ENCODE measurements at places on chromosomes 2 and 18. TPM values are rescaled to one million over a fixed set of nuclear protein-coding genes. Genes with fewer than 3 reads are reported as not detected.

SOX11 gene
- not detected for total RNA-seq

GRCh38 chr2:210844016-210844415, 287.6 kb downstream of the CPS1 start:
- H3K4me3 ChIP-seq = no peak overlapping the region
- no peak for DNase-seq
- no peaks in the 10 kb centered on the region for H3K27me3 ChIP-seq
- no peaks in the 10 kb centered on the region for H3K36me3 ChIP-seq
- no peaks in the 10 kb centered on the region for H3K4me1 ChIP-seq

- DNase-seq = no peak
- no peaks in the 10 kb centered on the region for H3K36me3 ChIP-seq
- H3K4me3 ChIP-seq = no peak overlapping the region
- H3K4me1 ChIP-seq = no peaks in the 10 kb centered on the region
- no peaks in the 10 kb centered on the region for H3K27me3 ChIP-seq
- H3K27ac ChIP-seq = no peak overlapping the region
Observed at GRCh38 chr2:216932863-216933548, 73.1 kb upstream of the TNP1 start.

- H3K36me3 ChIP-seq = peaks cover 2% of the 10 kb centered on the region
- no peak overlapping the region for H3K4me3 ChIP-seq
- no peak overlapping the region for H3K27ac ChIP-seq
Observed at GRCh38 chr18:58983260-58984155, 118.8 kb downstream of the ZNF532 start.

C2orf66 gene
- not detected for total RNA-seq

GRCh38 chr18:8359076-8359475, 250.2 kb upstream of the RAB12 start:
- no peaks in the 10 kb centered on the region for H3K27me3 ChIP-seq
- DNase-seq = no peak
- H3K4me1 ChIP-seq = no peaks in the 10 kb centered on the region
- no peak overlapping the region for H3K4me3 ChIP-seq

All from Karpas-422 (cell line).